ENCODE measurements at places on chromosomes 12 and 14. TPM values are rescaled to one million over a fixed set of nuclear protein-coding genes. Genes with fewer than 3 reads are reported as not detected.

DNA sequence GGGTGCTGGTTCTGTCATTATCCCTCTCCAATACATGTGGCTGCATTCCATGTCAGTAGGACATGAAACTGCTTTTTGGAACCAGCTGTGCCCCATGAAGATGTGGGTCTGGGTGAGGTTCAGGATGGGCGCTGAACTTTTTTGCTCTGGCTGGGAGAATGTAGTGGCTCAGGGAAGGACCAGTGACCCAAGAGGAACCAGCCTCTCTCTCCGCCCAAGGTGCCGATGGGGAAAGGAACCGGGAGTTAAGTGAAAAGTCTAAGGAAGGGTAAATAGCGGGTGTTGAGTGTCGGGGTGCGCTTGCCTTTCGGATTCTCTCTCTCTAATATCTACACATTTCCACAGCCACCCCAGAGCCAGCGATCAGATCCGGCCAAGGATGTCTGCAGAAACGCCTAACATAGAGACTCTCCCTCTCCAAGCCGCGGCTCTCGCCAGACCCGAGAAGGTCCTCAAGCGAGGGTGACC, 7.8 kb downstream of the ARHGEF25 start:
- no peaks in the 10 kb centered on the region for H3K36me3 ChIP-seq
- no peak for DNase-seq
- no peak overlapping the region for H3K27ac ChIP-seq
- peaks cover 64% of the 10 kb centered on the region for H3K27me3 ChIP-seq
- peaks cover 23% of the 10 kb centered on the region for H3K4me1 ChIP-seq
- H3K4me3 ChIP-seq = no peak overlapping the region

- no peaks in the 10 kb centered on the region for H3K4me1 ChIP-seq
- no peak for DNase-seq
- no peak overlapping the region for H3K4me3 ChIP-seq
- H3K27me3 ChIP-seq = no peaks in the 10 kb centered on the region
- no peak overlapping the region for H3K27ac ChIP-seq
- H3K36me3 ChIP-seq = peaks cover 35% of the 10 kb centered on the region
These were observed 31.5 kb downstream of the HSP90AA1 start for GRCh38 chr14:102055181-102055901.

- peaks cover 15% of the 10 kb centered on the region for H3K36me3 ChIP-seq
- no peak overlapping the region for H3K4me3 ChIP-seq
- no peak overlapping the region for H3K27ac ChIP-seq
- no peaks in the 10 kb centered on the region for H3K4me1 ChIP-seq
These were observed 155.0 kb downstream of the EPS8 start for GRCh38 chr12:15634010-15634683.

GRCh38 chr14:55665067-55665675, 85.2 kb downstream of the KTN1 start:
- H3K27me3 ChIP-seq = no peaks in the 10 kb centered on the region
- DNase-seq = no peak
- no peaks in the 10 kb centered on the region for H3K4me1 ChIP-seq
- H3K4me3 ChIP-seq = no peak overlapping the region
- no peak overlapping the region for H3K27ac ChIP-seq
- H3K36me3 ChIP-seq = peaks cover 65% of the 10 kb centered on the region

DNA sequence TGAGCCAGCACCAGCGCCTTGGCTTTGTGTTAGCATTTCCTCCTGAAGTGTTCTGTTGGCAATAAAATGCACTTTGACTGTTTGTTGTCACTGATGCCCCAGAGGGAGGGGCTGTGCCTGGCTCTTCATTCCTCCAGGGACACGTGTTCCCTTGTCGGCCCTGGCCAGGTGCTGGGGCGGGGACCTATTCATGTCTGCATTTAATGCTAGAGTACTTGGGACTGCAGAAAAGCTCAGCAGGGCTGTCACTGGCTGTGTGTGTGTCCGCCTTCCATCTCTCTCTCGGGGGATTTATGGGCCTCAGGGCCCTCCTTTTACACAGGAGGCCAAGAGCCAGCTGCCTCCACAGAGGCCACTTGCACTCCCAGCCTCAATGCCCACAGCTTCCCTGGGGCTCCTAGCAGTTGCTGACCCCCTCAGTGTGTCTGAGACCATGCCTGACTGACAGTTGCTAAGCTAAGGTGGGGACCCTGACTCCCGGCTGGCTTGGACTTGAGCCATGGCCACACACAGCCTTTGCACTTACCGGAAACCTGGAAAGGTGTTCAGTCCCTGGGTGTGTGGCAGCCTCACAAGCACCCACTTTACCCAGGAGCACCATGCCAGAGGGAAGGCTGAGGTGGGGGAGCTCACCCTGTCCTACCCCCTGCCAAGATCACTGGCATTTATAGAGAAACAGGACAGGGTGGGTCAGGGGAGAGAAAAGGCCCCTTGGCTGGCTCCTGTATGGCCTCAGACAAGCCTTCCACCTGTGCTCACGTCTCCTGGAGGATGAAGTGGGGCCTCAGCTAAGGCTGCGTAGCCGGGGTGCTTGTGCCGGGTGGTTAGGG, 27.8 kb downstream of the HIP1R start:
- H3K4me1 ChIP-seq = peaks cover 44% of the 10 kb centered on the region
- peaks cover 72% of the 10 kb centered on the region for H3K36me3 ChIP-seq
- no peak overlapping the region for H3K4me3 ChIP-seq
- H3K27me3 ChIP-seq = no peaks in the 10 kb centered on the region

DNA sequence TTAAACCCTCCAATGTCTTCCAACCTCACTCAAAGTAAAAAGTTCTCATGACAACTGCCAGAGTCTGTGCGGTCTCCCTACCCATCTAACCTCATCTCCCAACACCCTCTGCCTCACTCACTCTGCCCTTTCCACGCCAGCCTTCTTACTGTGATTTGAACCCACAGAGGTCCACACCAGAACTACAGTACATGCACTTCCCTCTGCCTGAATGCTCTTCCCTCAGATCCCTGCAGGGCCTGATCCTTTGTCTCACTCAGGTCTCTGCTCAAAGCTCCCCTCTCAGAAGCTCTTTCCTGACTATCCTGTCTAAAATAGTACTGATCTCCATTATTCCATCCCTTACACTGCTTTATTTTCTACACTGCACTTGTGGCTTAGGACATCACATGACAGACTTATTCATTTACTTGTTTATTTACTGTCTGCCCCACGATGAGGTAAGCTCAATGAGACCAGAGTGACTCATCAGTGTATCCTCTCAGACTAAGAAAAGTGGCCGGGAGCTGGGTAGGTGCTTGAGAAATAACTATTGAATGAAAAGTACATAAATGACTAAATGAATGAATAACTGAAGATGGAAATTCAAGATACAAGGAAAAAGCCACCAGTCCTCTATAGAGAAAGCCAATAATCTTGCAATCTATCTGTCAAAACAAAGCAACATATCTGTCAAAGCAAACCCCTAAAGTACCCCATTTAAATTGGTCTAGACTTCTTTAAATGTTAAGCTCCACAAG, 17.1 kb downstream of the POMT2 start:
- no peak for DNase-seq
- H3K4me3 ChIP-seq = no peak overlapping the region
- peaks cover 18% of the 10 kb centered on the region for H3K4me1 ChIP-seq
- no peaks in the 10 kb centered on the region for H3K27me3 ChIP-seq
- no peak overlapping the region for H3K27ac ChIP-seq
- peaks cover 23% of the 10 kb centered on the region for H3K36me3 ChIP-seq

DNA sequence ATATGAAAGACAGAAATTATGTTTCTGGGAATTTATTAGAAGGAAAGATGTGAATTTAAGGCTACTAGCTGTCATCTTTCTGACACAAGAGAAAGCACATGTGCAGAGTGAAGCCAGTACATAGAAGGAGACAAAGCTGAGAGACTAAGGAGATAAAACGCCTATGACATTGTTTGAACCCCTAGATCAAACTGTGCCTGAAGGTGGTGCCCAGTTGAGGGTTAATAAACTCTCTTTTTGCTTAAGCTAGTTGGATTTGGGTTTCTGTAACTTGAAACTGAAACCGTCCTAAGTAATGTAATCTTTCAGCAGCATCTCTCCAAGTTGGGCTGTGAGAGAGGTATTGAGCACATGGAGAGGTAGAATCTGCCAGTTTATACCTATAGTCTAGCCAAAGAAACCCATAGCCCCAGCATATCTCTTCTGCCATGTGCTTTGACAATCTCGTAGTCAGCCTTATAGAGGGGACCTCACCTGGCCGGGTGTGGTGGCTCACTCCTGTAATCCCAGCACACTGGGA, 84.2 kb downstream of the LRRC74A start:
- H3K4me1 ChIP-seq = peaks cover 29% of the 10 kb centered on the region
- no peaks in the 10 kb centered on the region for H3K36me3 ChIP-seq
- H3K27ac ChIP-seq = no peak overlapping the region
- H3K27me3 ChIP-seq = no peaks in the 10 kb centered on the region

DNA sequence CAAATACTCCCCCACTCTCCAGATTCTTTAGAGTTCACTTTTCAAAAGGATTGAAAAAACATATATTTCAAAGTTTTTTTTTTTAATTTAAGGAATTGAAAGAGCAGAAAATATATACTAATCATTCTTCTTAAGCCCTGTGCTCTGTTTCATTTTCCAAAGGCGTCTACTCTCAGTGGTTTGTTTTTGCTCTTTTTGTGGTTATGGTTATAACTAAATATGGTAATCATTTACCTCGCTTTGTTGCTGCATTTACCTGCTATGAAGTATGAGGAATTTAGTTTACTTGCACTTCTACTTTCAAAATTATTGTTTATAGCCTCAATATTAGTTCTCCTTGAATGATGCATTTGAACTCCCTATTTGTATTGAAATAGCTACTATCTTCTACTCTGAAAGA, 55.9 kb upstream of the LRRK2 start:
- H3K27me3 ChIP-seq = no peaks in the 10 kb centered on the region
- no peaks in the 10 kb centered on the region for H3K4me1 ChIP-seq
- H3K4me3 ChIP-seq = no peak overlapping the region
- no peaks in the 10 kb centered on the region for H3K36me3 ChIP-seq
- no peak for DNase-seq

The A2M gene
- 1,832 TPM for total RNA-seq

Measured in lower lobe of right lung (tissue), 2 donors.